ENCODE measurements at places on chromosomes 12 and 14. TPM values are rescaled to one million over a fixed set of nuclear protein-coding genes. Genes with fewer than 3 reads are reported as not detected.

MIP gene
- not detected for total RNA-seq

STON2 gene
- total RNA-seq = 50.0 TPM

SERPINA4 gene
- total RNA-seq = not detected

AREL1 gene
- total RNA-seq = 31.5 TPM

BRAP gene
- 20.1 TPM for total RNA-seq

PDE3A gene
- total RNA-seq = 3.3 TPM

C12orf57 gene
- total RNA-seq = 185 TPM

KANSL2 gene
- total RNA-seq = 48.4 TPM

KRT86 gene
- 0.15 TPM for total RNA-seq

IGF1 gene
- not detected for total RNA-seq

NPFF gene
- total RNA-seq = 0.80 TPM

GPR84 gene
- total RNA-seq = not detected

RFLNA gene
- total RNA-seq = 6.4 TPM

- no peak overlapping the region for H3K4me3 ChIP-seq
- no peak overlapping the region for H3K27ac ChIP-seq
Observed at GRCh38 chr14:82388488-82388887, 854.8 kb upstream of the SEL1L start.

DNA sequence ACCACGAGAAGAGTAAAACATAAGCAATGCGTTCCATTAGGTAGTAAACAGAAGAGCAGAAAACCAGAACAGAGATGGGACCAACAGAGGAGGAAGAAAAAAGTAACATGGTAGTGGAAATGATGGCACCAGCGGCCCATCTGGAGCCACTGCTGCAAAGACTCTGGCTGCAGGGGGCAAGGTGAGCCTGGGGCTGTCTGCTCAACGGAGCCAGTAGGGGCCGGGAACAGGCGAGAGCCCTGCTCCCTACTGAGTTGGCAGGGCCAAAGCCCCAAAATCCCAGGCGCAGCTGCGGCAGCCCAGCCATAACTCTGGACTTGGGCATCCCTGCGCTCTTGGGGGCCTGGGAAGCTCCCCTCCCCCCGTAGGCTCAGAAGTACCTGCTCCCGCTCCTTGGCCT lies 28.5 kb upstream of the PYGL start:
- H3K27ac ChIP-seq = no peak overlapping the region
- no peak overlapping the region for H3K4me3 ChIP-seq
- no peaks in the 10 kb centered on the region for H3K27me3 ChIP-seq
- H3K36me3 ChIP-seq = no peaks in the 10 kb centered on the region

DNA sequence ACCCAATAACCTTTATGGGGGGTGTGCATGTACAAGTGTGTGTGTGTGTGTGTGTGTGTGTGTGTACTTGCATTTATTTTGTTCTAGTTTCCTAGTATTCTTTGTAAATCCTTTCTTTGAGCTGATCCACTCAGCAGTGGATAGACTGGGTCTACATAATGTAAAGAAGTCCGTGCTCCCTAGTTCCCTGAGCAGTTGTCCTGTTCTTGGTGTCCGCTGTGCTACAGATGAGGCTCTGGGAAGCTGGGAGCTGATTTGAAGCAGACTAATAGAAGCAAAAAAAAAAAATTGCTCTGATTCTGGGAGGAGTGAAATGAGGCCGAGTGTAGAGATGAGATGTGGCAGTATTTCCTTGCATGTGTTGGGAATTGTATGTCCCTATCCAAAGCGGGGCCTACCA lies 150.4 kb upstream of the WSCD2 start:
- no peaks in the 10 kb centered on the region for H3K36me3 ChIP-seq
- H3K4me3 ChIP-seq = no peak overlapping the region
- no peak overlapping the region for H3K27ac ChIP-seq
- no peaks in the 10 kb centered on the region for H3K4me1 ChIP-seq

GRCh38 chr14:51939755-51940301 lies 49.5 kb upstream of the RTRAF start:
- no peak overlapping the region for H3K4me3 ChIP-seq
- no peaks in the 10 kb centered on the region for H3K36me3 ChIP-seq
- no peaks in the 10 kb centered on the region for H3K27me3 ChIP-seq
- H3K27ac ChIP-seq = no peak overlapping the region
- DNase-seq = no peak

- no peak for DNase-seq
- H3K4me1 ChIP-seq = no peaks in the 10 kb centered on the region
Observed at GRCh38 chr12:67826946-67827720, 162.1 kb upstream of the IFNG-AS1 start.

DNA sequence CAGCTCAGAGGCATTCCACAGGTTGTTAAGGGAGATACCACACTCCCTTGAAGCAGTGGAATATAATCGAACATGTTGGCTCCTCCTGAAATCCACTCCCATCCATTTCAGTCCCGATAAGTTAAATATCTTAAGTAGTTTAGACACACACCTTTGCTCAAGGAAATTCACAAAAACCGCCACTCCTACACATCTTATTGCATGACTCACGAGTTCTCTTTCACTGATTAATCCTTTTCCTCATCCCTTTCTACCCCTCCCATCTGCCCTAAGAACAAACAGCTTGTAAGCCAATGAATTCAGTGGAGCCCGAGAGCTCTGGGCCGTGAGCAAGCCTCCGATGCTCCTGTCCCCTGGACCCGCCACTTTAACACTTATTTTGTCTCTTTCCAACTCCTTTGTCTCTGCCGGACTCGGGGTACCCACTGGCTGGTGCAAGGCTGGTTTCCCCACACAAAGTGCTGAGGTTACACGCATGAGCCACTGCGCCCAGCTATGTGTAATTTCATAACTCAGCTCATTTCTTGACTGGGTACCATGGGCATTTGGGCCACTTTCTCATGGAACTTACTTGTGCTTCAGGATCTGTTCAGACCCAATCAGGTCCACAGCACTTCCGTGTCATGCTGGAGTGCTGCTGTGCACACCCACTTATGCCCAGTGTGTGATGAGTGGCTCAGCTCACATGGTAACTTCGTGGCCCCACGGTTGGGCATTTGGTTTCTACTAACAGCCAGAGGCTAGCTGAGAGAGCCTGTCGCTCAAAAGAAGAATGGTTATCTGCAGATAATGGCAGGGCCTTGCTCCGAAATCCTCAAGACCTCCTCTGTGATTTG lies 171.8 kb upstream of the ALG10B start:
- no peak overlapping the region for H3K4me3 ChIP-seq
- no peak for DNase-seq
- H3K27ac ChIP-seq = no peak overlapping the region
- no peaks in the 10 kb centered on the region for H3K36me3 ChIP-seq

GRCh38 chr14:49339130-49339529 lies 247.1 kb downstream of the RPS29 start:
- H3K4me3 ChIP-seq = no peak overlapping the region
- no peak for DNase-seq
- no peaks in the 10 kb centered on the region for H3K27me3 ChIP-seq
- H3K4me1 ChIP-seq = no peaks in the 10 kb centered on the region
- H3K36me3 ChIP-seq = no peaks in the 10 kb centered on the region

GRCh38 chr12:5905757-5906156 lies 39.3 kb downstream of the ANO2 start:
- DNase-seq = no peak
- H3K36me3 ChIP-seq = no peaks in the 10 kb centered on the region
- no peak overlapping the region for H3K4me3 ChIP-seq
- H3K27me3 ChIP-seq = no peaks in the 10 kb centered on the region

DNA sequence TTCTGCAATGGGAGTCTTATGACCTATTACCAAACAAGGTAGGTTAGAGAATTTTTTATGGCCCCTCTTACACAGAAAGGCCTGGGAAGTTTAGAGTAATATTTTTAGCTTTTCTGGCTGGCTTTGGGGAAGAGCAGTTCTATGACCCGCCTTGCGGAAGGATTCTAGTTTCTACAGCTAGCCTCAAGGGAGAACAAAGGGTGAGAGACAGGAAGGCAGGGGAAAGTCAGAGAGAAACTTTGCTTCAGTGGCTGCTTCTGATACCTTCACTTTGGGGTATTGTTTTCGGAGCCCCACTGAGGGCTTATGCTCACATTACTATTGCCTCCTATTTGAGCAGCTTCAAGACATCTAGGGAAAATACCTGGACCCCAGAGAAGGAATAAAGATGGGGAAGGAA lies 80.7 kb upstream of the NUDT4 start:
- H3K27ac ChIP-seq = no peak overlapping the region
- no peaks in the 10 kb centered on the region for H3K36me3 ChIP-seq
- DNase-seq = no peak
- no peak overlapping the region for H3K4me3 ChIP-seq
- H3K27me3 ChIP-seq = no peaks in the 10 kb centered on the region
- H3K4me1 ChIP-seq = no peaks in the 10 kb centered on the region

- H3K4me3 ChIP-seq = no peak overlapping the region
- no peaks in the 10 kb centered on the region for H3K4me1 ChIP-seq
- no peak for DNase-seq
- no peak overlapping the region for H3K27ac ChIP-seq
- no peaks in the 10 kb centered on the region for H3K36me3 ChIP-seq
- H3K27me3 ChIP-seq = no peaks in the 10 kb centered on the region
Observed at GRCh38 chr14:85243321-85243720, 286.6 kb upstream of the FLRT2 start.

GRCh38 chr14:85063747-85064146 lies 466.2 kb upstream of the FLRT2 start:
- no peak overlapping the region for H3K27ac ChIP-seq
- H3K4me1 ChIP-seq = no peaks in the 10 kb centered on the region
- H3K4me3 ChIP-seq = no peak overlapping the region
- no peaks in the 10 kb centered on the region for H3K27me3 ChIP-seq
- no peaks in the 10 kb centered on the region for H3K36me3 ChIP-seq
- DNase-seq = no peak

DNA sequence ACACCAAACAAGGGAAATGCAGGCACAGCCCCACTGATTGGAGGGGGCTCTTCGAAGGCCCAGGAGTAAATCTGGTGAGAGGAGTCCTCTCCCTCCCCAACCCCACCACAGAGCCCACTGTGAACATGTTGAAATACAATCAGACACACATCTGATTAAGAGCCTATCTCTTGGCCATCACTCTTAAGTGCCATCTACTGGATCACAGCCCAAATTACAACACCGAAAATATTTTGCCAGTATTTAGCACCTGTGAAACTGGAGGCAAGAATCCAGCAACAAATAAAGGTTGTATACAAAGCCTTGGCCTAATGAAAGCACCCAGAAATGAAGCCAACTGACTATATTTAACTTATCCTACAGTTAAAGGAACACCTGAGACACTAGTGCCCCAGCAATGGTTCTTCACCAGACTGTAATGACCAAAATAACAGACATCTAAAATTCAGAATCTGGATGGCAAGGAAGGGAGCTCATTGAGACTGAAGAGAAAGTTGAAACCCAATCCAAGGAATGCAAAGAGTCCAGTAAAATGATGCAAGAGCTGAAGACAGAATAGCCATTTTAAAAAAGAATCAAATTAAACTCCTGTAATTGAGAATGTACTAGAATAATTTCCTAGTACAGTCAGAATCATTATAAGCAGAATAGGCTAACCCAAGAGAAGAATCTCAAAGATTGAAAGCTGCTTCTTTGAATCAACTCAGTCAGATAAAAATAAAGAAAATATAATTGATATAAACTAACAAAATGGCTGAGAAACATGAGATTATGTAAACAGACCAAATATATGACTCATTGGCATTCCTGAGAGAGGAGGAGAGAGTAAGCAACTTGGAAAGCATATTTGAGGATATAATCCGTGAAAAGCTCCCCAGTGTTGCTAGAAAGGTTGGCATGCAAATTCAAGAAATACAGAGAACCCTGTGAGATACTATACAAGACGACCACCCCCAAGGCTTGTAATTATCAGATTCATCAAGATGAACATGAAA lies 1117.0 kb downstream of the FLRT2 start:
- H3K4me1 ChIP-seq = no peaks in the 10 kb centered on the region
- no peak for DNase-seq
- H3K4me3 ChIP-seq = no peak overlapping the region
- H3K27me3 ChIP-seq = no peaks in the 10 kb centered on the region
- H3K27ac ChIP-seq = no peak overlapping the region

GRCh38 chr14:69693801-69694729 lies 72.9 kb upstream of the SRSF5 start:
- H3K4me3 ChIP-seq = no peak overlapping the region
- no peak overlapping the region for H3K27ac ChIP-seq
- DNase-seq = no peak
- H3K27me3 ChIP-seq = no peaks in the 10 kb centered on the region
- H3K4me1 ChIP-seq = peaks cover 11% of the 10 kb centered on the region

DNA sequence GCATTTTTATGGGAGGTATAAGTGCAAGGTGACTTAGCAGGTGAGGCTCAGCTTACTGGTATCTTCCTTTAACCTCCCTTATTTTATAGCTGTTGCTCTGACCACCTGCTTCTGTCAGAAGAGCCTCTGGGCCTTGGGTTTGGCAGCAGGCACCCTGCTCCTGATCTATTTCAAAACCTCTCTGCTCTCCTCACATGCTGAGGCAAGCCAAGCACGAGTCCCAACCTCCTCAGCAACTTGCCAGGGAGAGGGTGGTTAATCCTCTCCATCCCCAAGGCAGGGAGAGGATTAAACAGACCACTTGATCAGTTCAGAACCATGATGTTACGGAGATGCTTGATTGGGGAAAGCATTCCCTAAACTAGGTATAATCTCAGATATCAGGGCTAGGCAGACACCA lies 5.4 kb downstream of the PLEKHH1 start:
- H3K27ac ChIP-seq = no peak overlapping the region
- no peak overlapping the region for H3K4me3 ChIP-seq
- peaks cover 3% of the 10 kb centered on the region for H3K36me3 ChIP-seq
- peaks cover 20% of the 10 kb centered on the region for H3K4me1 ChIP-seq
- no peak for DNase-seq
- no peaks in the 10 kb centered on the region for H3K27me3 ChIP-seq

DNA sequence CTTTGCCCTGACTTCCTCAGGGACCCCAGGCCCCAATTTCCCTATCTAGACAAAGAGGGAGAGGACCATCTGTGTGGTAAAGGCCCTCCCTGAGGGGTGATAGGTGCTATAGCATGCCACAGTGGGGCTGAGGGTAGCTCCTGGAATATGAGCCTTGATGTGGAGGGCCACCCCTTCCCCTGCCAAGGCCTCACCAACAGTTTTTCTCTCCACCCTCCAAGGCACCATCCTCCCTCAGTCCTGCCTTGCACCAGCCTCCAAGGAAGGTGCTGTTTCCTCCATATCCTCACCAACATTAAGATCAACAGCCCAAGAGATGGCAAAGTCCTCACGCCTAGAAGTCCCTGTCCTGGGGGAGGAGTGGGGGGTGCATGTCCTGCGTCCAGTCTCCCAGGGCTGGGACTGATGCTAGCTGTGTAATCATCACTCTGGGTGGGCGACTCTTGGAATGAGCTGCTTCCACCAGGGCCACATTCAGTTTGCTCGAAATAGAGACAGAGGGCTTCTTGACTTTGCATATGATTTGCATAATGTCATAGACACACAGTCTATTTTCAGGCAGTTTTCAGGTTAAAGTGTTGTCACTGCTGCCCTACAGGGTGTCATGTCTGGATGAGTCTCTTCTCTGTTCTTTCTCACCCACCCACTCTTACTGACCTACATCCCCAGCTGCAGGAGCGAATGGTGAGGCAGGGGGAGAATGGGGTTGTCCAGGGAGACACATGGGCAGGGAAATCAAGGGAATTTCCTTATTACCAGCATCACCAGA lies 17.4 kb downstream of the ACVRL1 start:
- H3K27me3 ChIP-seq = peaks cover 7% of the 10 kb centered on the region
- no peaks in the 10 kb centered on the region for H3K36me3 ChIP-seq
- H3K4me1 ChIP-seq = peaks cover 6% of the 10 kb centered on the region
- no peak overlapping the region for H3K4me3 ChIP-seq
- H3K27ac ChIP-seq = no peak overlapping the region
- DNase-seq = no peak

Measured in H1 (cell line).